Heart left ventricle (tissue), 16 donors: ENCODE measurements at places on chromosomes 12 and 14. TPM values are rescaled to one million over a fixed set of nuclear protein-coding genes. Genes with fewer than 3 reads are reported as not detected.

GRCh38 chr12:54217774-54218241 lies 29.0 kb upstream of the SMUG1 start:
- peak; percentile 23 for DNase-seq

DNA sequence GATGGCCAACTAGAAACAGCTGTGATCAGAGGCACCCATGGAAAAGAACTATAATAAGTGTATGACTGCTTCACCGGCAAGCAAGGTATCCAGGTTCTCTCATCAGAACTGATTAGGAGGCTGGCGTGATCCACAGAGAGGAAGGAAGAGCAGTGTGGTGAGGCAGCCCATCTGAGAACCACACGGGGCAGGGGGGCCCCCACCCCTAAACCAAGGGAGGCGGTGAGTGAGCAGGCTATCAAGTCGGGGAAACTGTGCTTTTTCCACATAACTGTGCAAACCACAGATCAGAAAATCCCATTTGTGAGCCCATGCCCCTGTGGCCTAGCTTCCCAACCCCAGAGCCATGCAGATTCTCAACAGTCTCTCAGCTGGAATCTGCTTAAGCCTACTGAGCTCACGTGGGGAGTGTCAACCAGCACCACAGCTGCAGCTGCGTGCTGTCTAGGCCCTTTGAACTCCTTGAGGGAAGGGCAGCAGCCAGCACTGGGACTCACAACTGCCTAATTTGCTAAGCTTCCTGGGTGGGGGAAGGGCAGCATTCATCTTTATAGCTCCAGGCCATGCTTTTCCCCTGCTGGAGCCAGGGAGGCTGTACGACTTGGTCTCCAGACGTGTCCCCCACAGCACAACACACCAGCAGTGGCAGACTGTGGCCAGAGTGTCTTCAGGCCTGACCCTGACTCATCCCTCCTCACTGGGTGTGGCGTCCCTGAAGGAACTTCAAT lies 444.4 kb upstream of the ATP2B1 start:
- no peak for DNase-seq

DNA sequence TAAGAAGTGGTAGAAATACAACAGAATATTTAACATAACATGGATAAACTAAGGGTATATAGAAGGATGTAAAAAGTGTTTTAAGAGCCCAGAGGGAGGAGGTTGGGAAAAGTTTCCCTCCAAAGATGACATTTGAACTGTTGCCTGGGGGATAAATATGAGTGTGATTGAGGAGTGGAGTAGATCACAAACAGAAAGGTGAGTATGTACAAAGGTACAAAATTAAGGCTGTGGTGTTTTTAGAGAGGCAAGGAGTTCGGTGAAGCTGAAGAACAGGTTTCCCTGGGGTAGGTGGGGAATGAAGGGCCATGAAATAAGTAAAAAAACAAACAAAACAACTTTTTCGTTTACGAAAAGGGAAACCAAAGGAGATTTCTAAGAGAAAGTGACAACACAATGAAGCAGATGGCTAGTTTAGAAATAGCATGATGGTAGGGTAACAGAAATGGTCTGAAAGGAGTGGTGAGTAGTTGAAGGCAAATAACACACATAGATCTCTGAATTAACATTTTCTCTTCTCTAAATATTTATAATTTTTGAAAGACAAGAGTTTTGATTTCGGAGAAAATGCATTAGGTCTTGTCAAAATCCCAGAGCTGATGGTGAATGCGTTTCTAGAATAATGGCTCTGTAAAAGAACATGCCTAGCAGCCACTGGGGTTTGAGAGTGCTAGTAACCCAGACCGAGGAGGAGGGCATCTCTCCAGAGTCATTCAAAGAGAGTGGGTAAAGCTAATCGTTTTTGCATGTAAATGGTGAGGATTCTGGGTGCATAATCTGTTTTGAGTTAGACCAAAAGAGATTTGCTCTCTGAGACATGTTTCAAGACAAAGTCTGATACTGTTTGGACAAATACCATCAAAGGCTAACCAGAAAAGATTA lies 240.4 kb upstream of the DCN start:
- no peak for DNase-seq

DNA sequence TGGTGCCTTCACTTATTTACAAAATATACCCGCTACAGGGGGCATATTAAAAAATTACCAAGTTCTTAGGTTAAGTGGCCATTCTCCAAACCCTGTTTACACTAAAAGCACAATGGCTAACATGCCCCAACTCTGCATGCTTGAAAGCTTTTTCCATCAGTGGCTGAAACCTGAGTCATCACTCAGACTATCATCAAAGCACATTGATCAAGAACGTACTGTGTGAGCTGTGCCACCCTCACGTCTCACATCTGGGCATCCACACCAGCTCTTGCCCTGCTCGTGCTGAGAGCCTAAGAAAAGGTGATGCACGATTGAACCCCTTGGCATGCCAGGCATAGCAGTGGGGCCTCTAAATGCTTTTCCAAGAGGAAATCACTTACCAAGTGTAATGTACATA lies 13.2 kb downstream of the AQP6 start:
- DNase-seq = no peak

DNA sequence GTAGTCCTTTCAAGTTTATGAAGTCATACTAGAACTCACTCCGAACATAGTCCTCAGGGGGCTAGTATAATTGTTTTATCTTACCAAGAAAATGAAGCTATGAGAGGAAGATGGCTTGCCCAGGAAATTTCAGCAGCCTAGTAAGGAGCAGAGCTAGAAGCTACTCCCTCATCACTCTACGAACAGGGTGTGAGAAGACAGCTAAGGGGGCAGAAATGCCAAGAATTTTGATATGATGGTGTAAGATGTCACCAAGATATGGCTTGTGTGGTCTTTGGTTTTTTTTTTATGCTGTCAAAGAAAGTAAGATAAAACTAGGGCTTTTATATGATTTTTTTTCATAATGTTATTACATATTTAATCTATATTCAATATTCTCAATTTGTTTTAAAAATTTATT lies 47.6 kb downstream of the PRICKLE1 start:
- DNase-seq = no peak

GRCh38 chr14:56854325-56854724 lies 44.0 kb upstream of the OTX2 start:
- no peak for DNase-seq

GRCh38 chr12:19338405-19338804 lies 100.9 kb upstream of the AEBP2 start:
- no peak for DNase-seq

The BICDL1 gene
- total RNA-seq = 0.16 TPM

- no peak for DNase-seq
Observed at GRCh38 chr12:29796823-29797263, 13.1 kb upstream of the TMTC1 start.

DNA sequence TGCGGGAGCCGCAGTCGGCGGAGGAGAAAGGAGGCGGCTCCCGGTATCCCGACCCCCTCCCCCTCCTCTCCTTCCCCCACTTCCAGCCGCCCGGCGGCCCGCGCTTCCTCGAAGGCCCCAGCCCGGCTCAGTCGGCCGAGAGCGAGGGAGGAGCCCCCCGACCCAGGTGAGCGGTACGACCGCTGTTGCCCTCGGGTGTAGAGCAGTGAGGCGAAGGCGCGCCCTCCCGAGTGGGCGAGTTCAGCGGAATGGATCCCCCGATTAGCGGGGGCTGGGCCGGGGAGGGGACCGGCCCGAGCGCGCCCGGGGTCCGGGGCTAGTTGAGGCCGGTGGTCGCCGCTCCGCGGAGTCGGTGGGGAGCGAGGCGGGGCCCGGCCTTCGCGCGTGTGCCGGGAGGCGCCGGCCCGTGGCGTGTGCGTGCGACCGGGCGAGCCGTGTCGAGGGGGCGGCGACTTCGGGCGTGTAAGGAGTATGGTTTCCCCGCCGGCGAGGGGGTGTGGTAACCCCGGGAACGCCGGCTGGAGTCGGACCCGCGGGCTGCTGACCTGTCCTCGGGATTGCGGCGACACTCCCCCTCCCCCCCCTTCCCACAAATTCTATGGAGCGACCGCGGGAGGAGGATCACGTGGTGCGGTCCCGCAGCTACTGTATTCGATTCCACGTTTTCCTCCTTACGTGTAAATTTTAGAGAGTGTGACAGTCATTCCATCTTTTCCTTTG lies 501 bp downstream of the RIMKLB start:
- peak; percentile 78 for DNase-seq

- DNase-seq = no peak
Observed at GRCh38 chr14:59347915-59348314, 117.3 kb downstream of the GPR135 start.

- no peak for DNase-seq
Observed at GRCh38 chr12:49519574-49519936, 19.3 kb upstream of the KCNH3 start.

DNA sequence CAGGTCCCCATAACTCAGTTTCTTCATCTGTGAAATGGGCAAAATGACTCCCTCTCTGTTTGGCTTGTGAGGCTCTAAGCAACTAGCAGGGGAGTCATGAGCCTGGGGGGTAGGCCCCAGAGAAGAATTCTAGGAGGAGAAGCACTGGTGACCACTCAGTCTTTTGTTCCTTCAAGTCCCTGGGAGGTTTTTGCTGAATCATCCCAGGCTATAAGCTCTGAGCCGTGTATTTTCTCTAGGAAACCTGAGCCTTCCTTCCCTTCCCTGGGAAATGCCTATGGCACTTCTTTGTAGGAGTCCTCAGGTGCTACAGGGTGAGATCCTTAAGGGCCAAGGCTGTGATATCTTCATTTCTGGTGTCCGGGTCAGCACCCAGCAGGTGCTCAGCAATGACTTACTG lies 4.5 kb downstream of the RPH3A start:
- DNase-seq = no peak

DNA sequence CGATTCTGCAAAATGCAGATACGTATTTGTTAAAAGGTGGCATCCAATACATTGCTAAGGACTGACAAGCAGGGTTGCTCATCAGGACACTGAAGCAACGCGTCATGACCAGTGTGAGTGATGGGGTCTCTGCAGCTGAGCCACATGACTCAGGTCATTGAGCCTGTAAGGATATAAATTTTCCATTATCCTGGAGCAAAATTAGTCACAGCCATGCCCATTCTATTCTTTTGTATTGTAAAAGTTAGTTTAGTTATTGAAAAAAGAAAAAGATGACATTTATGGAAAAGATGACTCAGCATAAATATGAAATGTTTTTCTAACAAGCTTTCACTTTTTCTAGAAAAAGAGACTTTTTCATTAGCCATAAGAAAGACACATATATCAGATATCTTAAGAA lies 268.0 kb upstream of the TMEM132C start:
- DNase-seq = no peak

The LLPH gene
- 6.3 TPM for total RNA-seq
